ENCODE measurements at places on chromosomes 3 and 15.

DNA sequence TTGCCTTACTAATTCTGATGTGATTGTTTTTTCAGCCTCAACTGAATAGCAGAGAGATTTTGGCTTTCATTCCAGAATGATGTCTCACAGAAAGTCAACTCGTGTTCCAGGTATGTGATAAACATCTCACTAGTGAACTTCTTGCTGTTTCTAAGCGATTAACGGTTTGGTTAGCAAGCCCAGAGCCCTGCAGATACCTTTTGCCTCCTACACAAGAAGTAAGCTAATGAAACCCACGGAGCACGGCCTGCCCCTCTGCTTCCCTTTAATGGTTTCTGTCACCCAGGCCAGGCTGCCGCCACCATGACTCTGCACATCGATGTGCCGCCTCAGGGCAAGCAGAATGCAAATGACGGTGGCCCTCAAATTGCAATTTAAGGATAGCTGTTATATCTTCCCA lies 155.9 kb upstream of the ICE2 start:
- no peak for DNase-seq

GRCh38 chr3:82179291-82179690 lies 417.8 kb upstream of the GBE1 start:
- no peak for DNase-seq

GRCh38 chr3:196517162-196517800 lies 2.1 kb upstream of the SMCO1 start:
- no peak for DNase-seq

DNA sequence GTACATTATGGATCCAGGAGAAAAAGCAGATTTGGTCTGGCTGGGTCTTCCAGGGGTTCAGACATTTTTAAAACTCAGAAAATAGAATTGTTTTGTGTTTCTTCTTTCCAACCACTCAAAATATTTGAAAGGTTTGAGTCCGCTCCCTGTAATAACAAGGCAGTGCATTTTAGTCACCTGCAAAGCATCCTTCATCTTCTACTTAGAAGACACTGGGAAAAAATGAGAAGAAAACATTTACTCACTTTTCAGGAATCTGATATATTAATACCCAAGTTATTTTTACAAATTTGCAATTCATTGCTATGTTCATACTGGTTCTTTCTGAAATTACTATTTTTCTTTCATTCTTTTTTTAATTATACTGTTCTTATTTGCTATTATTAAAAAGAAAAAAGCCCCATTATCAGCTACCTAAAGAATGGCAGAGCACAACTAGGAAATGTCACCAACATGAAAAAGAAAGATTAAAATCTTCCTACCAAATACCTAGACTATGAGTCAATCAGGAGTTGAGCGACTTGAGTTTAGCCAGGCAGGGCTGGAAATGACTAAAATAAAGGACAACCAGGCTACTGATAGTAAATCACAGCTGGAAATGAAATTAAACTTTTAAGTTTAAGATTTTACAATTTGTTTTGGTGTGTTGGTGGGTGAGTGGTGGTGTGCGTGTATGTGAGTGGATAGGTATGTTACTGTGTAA lies 280.3 kb upstream of the THBS1 start:
- DNase-seq, result no peak

DNA sequence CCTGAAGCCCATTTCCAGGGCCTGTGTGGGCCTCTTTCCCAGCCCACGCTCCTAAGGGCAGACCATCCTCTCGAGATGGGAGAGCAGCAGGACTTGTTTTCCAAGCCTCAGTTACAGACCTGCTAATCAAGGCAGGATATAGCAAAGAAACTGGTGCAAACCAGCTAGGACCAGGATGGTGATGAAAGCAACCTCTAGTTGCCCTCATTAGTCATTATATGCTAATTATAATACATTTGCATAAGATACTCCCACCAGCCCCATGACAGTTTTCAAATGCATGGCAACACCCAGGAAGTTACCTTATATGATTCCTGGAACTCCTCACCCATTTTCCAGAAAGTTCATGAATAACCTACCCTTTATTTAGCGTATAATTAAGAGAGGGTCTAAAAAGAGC lies 34.4 kb upstream of the TRH start:
- no peak for DNase-seq

Data from NCI-H82 (cell line).